ENCODE measurements at places on chromosomes 5 and 9.
A peak's percentile ranks its signal among the peaks of the same experiment; 100 is the strongest.

DNA sequence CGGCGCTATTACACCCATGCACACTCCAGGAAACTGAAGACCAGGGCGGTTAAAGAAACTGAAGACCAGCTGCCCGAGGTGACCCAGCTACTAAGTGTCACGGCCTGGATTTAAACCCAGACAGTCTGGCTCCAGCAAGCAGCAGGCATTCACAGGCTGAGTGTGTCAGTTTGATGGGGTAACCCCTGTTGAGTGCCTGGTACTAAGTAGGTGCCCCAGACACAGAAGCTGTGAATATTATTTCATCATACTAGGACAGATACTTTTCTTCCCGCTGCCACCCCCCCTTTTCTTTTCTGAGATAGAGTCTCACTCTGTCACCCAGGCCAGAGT lies 7.3 kb downstream of the ENG start:
- no peak for DNase-seq

GRCh38 chr9:37342895-37343294 lies 79.6 kb upstream of the GRHPR start:
- no peak for DNase-seq

DNA sequence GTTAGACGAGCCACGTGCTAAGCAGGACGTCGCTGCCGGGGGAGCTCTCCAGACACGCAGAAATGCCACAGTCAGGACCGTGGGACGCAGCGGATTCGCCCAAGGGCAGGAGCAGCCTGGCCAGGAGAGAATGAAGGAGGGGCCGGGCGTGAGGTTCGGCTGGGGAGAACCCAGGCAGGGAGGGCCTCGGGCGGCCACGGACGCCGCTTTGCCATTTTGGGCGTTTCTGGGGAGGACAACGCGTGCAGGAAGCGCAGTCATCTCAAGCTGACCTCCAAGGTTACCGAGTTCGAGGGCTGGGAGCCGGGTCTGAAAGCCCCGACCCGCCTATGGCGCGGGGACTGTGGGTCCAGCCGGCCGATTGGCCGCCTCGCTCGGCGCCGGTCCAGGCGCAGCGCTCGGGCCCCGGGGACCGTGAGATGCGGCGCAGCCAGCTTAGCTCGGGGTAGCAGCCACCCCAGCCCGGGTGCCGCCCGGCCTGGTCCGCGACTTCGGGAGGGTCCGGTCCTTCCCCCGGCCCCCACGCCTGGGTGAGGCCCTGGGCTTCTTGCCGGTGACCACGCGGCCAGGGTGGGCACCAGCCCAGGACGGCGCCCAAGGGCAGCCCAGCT lies 760 bp upstream of the MAN1B1 start:
- DNase-seq, result peak; percentile 10

- no peak for DNase-seq
These were observed 3.8 kb upstream of the FAM120A start for GRCh38 chr9:93447655-93448054.

Measured in stimulated activated CD4-positive, alpha-beta T cell treated with anti-CD3 and anti-CD28 coated beads, Interleukin-15, amount 100 ng/mL, for 1 hour (primary cell).